MG63 (cell line): ENCODE measurements at places on chromosomes 16 and 17. TPM values are rescaled to one million over a fixed set of nuclear protein-coding genes. Genes with fewer than 3 reads are reported as not detected.

TP53TG3C gene
- total RNA-seq = 1.1 TPM in 1 of 2 replicates, not detected in the other

RABEP2 gene
- 75.5 and 86.2 TPM in 2 replicates for total RNA-seq

KRTAP3-2 gene
- total RNA-seq = not detected in 2 replicates

PRKAR1A gene
- total RNA-seq = 185 and 279 TPM in 2 replicates

ZSCAN10 gene
- total RNA-seq = not detected in 2 replicates

- DNase-seq = no peak
Measured at GRCh38 chr16:81697616-81698309, 81.3 kb upstream of the PLCG2 start.

DNA sequence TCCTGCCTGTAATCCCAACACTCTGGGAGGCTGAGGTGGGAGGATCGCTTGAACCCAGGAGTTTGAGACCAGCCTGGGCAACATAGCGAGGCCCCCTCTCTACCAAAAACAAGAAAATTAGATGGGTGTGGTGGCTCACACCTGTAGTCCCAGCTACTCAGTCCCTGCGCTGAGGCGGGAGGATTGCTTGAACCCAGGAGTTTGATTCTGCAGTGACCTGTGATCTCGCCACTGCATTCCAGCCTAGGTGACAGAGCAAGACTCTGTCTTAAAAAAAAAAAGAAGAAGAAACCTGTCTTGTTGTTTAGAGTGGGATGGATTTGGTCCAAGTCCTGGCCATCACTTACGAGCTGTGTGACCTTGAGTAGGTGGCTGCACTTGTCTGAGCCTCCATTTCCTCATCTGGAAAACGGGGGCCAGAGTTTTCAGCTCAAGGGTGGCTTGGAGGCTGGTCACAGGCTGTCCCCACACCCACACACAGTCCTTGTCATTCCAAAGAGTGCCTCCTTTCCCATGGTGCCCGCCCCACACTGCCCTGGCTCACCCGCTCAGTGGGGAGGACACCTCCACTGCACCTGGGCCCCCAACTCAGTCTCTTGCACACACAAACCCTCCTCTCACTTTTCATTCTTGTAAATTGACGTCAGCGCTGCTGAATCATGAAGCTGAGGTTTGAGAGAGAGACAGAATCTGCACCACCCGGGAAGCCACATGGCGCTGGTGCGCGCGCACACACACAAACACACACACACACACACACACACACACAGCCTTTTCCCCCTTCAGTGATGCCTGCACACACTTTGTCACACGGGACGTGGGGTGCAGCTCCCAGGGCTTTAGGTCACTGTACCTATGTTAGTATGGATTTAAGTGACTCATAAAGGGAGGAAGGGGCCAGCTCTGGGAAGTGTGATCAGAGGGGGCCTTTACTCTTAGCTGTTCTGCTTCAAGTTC lies 4.2 kb downstream of the SOCS1 start:
- DNase-seq = no peak

DNA sequence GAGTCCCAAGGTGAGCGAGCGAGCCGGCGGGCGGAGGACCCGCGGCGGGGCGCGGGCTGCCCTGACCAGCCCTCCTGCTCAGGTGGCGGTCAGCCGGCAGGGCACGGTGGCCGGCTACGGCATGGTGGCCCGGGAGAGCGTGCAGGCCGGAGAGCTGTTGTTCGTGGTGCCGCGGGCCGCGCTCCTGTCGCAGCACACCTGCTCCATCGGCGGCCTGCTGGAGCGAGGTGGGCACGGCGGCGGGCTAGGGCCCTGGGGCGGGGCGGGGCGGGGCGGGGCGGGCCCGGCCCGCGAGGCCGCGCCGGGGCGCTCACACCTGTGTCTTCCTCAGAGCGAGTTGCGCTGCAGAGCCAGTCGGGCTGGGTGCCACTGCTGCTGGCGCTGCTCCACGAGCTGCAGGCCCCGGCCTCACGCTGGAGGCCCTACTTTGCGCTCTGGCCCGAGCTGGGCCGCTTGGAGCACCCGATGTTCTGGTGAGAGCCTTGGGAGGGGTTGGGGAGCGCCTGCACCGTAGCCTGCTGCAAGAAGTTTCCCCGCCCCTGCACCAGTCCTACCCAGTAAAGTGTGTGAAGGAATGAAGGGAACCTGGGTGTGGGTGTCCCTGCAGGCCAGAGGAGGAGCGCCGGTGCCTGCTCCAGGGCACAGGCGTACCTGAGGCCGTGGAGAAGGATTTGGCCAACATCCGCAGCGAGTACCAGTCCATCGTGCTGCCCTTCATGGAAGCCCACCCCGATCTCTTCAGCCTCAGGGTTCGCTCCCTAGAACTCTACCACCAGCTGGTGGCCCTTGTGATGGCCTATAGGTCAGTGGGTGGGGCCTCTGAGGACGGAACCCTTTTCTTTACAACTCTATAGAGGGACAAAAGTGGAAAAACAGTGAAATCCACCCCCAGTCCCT lies 802 bp downstream of the SETD6 start:
- DNase-seq = peak; percentile 66

DNA sequence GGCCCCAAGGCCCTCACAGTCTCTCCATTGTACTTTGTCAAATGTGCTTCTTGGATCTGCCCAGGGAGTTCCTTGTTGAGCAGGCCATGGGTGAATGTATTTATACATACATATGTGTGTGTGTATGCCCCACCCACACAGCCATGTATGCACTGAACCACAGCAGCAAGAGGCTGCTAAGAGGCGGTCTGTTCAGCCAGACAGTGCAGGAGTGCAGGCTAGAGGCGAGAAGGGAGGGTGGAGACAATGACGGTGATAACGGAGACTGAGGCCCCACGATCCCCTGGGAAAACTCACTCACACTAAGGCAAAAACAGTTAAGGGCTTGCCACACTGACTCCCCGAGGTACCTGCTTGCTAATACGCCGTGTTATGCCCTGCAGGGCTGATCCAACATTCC lies 151.0 kb upstream of the CDC42EP4 start:
- no peak for DNase-seq

DNA sequence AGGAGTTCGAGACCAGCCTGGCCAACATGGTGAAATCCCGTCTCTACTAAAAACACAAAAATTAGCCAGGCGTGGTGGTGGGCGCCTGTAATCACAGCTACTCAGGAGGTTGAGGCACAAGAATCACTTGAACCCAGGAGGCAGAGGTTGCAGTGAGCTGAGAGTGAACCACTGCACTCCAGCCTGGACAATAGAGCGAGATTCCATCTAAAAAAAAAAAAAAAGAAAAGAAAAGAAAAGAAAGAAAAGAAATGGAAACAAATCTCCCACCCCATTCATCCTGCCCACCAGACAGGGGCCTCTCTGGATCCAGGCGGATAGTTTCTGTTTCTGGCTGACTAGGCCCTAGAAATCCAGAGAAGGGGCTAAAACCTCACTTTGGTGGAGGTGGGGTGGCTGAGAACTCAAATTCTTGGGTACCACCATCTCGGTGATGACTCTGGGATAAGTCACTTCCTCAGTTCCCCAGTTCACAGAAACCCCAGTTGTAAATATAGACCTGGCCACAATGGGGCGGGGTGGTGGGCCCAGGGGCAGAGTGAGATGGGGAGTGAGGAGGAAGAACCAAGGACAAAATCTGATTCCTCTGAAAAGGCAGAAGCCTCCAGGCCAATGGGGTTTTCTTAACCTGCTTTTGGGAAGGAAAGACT lies 22.2 kb downstream of the SOCS1 start:
- no peak for DNase-seq

- DNase-seq = no peak
Measured at GRCh38 chr16:52364500-52364899, 182.4 kb downstream of the TOX3 start.

DNA sequence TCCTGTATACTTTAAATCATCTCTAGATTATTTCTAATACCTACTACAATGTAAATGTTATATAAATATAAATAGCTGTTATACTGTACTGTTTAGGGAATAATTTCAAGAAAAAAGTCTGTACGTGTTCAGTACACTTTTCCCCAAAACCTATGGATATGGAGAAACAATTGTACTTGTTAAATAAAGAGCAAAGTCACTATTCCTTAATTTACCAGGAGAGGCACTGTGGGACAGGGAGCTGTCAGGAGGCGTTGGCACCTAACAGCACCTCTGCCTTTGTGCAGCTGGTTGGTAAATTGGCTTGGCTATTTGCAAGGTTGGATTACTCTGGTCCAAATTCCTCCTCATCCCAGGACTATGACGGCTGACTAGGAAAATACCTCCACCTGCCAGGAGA lies 28.0 kb downstream of the CRHR1 start:
- DNase-seq = no peak

DNA sequence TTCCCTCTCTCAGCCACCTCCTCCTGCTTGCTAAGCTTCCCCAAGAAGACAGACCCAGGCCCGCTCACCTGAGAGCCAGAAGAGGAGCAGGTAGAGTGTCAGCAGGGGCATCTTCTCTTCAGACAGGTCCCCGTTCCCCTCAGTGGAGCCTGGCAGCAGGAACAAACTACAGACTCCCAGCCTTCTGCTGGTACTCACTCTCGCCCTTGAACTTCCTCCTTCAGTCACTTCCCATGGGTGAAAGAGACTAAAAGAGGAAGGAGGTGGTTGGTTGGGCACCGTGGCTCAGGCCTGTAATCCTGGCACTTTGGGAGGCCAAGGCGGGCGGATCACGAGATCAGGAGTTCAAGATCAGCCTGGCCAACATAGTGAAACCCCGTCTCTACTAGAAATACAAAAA lies at the start of gene CD300LF:
Gene CD300LF, minus strand, starts transcription at position 168 of the 400 bp plus-strand sequence. Its CDS starts 57 bp downstream, at position 111.
- DNase-seq = no peak
